ENCODE measurements at places on chromosomes 13 and 19.

GRCh38 chr13:60494296-60494695 is 97.3 kb downstream of the TDRD3 start:
- no peak for DNase-seq

DNA sequence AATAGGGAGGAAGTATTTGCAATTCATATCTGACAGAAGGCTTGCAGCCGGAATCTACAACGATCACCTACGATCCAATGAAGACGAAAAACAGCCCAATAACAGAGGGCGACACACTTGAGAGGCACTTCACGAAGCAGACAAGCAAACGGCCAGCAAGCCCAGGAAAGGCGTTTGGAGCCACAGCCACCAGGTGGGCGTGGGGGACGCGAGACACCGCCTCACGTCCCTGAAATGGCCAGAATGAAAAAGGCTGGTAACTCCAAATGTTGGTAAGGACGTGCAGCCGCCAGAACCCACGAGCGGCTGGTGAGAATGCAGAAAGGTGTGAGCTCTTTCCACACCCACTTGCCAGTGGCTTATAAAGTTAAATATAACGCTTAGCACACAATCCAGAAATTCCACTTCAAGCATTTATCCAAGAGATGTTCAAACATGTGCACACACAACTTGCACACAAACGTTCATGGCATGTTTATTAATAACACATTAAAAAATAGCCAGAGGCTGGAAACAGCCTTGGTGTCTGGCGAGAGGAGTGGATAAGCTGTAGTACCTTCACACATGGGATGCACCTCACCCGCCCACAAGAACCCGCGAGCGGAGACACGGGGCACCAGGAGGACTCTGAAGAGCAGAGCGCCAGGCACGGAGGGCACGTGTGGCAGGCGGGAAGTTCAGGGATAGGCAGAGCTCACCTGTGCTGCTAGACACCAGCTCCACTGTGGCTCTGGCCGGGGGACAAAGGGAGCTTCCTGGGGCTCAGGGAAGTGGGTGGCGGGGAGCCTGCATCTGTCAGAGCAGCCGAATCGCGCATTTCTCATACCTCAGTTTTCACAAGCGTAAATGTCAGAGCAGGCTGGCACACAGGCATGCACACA is 89.3 kb downstream of the SPACA7 start:
- no peak for DNase-seq

DNA sequence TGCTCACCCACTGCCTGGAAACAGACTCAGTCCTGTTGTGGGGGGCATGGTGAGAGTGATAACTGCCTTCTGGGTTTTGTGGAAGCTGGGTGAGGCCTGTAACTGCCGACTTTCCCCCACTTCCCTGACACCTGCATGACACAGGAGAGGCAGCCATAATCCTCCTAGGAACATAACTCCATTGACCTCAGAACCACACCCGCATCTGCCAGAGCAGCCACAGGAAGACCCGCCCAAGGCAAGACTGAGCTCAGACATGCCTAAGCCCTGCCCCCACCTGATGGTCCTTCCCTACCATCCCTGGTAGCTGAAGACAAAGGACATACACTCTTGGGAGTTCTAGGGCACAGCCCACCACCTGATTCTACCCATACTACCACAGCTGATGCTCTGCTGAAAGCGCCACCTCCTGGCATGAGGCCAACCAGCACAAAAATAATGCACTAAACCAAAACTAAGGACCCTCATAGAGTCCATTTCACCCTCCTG is 326.7 kb downstream of the RBM26 start:
- DNase-seq, result no peak

DNA sequence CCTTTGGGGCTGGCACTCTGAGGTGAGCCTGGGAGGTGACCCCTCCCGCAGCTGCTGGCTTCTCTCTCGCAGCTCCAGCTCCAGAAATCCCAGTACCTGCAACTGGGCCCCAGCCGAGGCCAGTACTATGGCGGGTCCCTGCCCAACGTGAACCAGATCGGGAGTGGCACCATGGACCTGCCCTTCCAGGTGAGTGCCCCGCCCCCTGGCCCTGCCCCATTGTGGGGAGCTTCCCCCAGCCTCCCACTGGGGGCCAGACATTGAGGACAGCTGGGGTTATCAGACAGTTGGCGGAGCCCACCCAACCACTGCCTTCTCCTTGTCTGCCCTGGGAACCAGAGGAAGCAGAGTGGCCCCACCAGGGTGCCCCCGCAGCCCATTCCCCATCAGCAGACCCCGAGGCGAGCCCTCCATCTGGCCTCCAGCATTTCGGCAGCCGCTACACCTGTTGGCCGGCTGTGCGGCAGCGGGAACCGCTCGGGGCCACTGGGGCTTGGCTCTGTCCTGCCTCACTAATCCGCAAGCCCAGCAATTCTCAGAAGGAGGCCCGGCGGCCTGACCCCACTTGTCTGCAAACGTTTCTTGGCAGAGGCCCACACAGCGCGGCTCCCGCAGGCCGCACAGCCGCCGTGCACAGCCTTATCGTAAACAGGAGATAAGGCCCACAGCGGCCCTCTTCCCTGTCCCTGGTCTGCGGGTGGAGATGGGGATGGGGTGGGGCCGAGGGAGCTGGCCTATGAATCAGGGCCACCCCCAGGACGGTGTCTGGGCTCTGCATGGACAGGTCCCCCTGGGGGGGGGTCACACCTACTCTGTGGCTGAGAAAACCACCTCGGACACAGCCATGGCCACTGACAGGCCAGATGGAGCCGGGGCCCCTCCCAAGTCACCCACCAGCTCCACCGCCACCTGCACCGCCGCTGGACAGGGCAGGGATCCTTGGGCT is 48.0 kb downstream of the COMP start:
- DNase-seq, result peak; percentile 92

DNA sequence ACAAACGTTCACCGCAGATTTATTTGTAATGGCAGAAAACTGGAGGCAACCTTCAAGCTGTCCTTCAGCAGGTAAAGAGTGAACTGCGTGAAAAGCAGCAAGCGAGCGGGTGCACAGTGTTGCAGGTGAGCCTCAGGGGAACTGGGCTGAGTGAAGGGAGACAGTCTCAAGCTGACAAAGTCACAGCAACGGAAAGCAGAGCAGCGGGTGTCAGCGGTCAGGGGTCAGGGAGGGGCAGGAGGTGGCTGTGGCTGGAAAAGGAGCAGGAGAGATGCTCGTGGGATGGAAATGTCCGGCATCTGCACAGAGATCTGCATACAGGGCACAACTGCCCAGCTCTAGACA is 8.5 kb upstream of the RASA3 start:
- no peak for DNase-seq

DNA sequence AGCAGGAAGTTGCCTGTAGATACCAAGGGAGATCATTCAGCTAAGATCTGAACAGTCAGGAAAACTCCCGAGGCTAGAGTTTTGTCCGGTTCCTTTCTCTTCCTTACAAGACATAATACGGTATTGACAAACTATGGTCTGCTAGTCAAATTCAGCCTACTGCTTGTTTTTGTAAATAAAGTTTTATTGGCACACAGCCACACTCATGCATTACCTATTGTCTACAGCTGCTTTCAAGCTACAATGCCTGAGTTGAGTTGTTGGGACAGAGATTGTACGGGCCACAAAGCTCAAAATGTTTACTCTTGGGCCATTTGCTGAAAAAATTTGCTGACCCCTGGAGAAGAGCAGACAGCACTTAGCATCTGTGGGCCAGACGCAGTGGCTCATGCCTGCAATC is 2.5 kb downstream of the SLC1A6 start:
- DNase-seq, result no peak

- DNase-seq, result no peak
Observed at GRCh38 chr13:21137696-21138095, 38.7 kb downstream of the SKA3 start.

DNA sequence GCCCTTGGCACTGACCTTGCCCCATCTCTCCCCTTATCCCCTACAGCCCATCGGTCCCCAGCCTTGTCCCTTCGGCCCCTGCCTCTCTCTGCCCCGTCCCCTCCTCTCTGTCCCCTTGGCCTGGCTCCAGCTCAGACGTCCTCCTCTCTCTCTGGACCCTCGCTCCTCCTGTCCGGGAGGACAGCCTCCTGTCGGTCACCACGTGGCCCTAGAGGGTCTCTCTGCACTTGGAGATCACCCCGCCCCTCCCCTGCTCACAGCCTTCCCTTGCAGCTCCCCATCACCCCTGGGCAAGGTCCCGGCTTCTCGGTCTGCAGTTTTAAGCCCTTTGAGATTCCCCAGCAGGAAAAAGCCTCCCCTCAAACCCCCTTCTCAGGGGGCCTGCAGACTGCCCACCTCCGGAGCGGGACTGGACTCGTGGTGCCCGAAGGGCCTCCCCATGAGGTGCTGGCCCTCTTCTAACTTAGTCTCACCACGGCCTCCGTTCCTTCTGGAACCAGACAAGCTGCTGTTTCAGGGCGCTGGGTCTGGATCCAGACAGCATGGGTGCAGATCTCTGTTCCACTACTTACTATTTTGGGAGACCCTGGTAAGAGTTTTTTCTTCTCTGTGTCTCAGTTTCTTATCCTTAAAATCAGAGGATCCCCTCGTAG is 3.3 kb upstream of the KLK15 start:
- DNase-seq, result no peak

DNA sequence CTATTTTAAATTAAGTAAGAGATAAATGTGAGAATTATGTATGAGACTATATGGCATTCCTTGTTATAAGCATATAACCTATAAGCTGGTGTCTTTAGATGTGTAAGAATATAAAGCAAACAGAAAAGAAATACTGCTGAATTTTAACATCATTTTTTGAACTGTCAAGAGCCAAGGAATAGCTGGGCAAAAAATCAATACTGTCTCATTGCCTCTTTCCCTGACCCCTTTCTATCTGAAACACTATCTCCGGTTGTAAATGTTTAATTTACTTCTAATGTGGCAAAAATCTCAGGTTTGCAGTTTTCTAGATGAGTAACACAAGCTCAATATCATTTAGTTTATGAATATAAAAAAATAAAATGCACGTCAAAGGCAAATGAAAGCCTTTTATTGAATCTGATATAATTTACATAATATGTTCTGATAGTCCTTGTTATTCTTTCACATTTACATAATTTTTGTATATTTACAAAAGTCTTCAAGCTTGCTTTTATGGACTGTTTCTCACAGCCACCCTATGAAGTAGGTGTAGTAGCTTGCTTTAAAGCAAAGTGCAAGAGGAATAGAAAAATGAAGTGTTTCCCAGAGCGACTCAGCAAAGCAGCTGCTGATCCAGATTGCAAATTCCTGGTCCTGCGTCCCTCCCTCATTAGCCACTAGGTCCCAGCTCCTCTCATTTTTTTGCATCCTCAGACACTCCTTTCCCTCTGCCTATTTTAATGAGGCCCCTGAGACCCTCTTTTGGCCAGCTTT is 188.2 kb upstream of the RFC3 start:
- no peak for DNase-seq
